ENCODE measurements at places on chromosomes 12 and 14. TPM values are rescaled to one million over a fixed set of nuclear protein-coding genes. Genes with fewer than 3 reads are reported as not detected.

GRCh38 chr12:7005311-7005710, 13.0 kb downstream of the LPCAT3 start:
- no peak for DNase-seq

DNA sequence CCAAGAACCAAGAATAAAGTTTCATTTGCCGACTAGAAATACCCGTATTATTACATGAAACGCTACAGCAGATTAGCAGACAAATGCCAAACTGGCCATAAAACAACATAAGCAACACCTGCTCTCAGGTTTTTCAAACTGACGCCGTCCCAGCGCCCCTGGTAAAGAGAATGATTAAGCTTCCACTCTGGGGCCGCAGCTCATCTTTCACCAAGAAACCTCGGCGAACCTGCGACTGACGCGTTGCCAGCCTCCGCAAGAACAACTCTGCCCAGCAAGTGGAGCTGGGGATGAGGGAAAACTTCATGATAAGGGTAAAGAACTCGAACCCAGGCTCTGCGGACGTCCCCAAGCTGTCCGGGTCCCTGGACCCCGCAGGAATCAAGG, 530 bp downstream of the ARL1 start:
- peak; percentile 69 for DNase-seq

DNA sequence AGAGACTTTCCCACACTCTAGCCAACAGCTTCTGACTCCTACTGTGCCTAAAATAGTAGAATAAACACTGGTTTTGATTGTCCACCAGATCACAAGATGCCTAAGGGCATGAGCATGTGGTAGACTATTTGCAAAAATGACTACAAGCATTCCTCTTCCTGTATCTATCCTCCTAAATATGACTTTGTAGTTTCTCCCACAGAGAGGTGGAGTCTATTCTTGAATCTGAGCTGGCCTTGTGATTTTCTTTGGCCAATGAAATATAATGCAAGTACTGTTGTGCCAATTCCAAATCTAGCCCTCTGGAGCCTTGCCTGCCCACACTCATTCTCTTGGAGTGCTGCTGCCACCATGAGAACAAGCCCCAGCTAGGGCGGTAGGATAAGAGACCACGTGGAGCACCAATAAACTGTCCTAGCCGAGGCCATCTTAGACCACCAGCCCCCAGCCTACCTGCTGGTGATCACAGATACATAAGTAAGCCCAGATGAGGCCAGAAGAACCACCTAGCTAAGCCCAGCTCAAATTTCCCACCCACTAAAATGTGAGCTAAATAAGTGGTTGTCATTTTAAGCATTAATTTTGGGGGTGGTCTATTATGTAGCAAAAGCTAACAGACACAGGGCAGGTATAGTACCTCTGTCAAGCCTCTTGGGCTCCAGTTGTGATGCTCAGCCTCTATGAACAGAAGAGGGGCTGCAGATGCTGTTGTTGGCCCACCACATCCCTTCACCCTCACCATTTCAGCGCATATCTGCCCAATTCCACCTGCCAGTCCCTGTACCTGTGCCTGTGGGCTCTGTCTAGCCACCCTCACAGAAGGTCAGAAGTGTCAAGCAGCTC, 17.9 kb downstream of the ZFP36L1 start:
- DNase-seq = no peak

Gene CCDC38
- 0.31 TPM for total RNA-seq

DNA sequence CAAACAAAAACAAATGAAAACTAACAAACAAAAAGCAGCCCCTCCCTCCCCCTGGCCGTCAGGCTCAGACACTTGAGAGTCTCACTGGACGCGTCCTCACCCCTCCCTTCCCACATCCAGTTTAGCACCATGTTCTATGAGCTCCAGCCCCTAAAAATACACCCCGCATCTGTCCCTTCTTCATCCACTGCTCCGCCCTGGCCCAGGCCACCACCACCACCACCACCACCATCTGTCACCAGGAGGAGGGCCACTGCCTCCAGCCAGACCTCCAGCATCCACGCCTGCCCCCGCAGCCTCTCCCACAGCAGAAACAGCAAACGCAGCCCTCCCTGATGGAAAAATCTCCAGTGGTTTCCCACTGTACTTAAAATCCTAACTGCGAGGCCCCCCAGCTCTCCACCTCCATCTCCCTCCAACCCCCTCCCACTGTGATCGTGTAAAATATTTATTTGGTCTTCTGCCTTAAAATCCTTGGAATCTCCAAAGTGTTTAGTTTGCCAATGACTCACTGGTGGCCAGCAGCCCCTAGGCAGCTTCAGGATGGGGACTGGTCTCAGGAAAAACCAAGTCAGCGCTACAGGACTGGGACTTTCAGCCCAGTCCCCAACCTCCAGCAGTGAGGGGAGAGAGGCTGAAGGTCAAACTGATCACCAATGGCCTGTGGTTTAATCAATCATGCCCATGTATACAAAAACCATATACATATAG, 95.1 kb downstream of the SCARB1 start:
- DNase-seq = no peak

Gene ERBB3
- 58.1 TPM for total RNA-seq

Gene CHST11
- 23.3 TPM for total RNA-seq

GRCh38 chr12:93707836-93708235, 30.7 kb downstream of the CRADD start:
- DNase-seq = no peak

Gene OR6C2
- total RNA-seq = not detected

GRCh38 chr12:56153678-56154065, 1.3 kb downstream of the MYL6B start:
- peak; percentile 41 for DNase-seq

DNA sequence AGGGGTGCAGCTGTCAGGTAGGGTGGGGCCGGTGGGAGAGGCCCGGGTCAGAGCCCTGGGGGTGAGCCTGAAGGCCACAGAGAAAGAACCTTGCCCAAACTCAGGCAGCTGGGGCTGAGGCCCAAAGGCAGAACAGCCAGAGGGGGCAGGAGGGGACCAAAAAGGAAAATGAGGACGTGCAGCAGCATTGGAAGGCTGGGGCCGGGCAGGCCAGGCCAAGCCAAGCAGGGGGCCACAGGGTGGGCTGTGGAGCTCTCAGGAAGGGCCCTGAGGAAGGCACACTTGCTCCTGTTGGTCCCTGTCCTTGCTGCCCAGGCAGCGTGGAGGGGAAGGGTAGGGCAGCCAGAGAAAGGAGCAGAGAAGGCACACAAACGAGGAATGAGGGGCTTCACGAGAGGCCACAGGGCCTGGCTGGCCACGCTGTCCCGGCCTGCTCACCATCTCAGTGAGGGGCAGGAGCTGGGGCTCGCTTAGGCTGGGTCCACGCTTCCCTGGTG, 10.5 kb downstream of the MMP14 start:
- DNase-seq = no peak

GRCh38 chr12:33602515-33602914, 162.9 kb upstream of the SYT10 start:
- no peak for DNase-seq

DNA sequence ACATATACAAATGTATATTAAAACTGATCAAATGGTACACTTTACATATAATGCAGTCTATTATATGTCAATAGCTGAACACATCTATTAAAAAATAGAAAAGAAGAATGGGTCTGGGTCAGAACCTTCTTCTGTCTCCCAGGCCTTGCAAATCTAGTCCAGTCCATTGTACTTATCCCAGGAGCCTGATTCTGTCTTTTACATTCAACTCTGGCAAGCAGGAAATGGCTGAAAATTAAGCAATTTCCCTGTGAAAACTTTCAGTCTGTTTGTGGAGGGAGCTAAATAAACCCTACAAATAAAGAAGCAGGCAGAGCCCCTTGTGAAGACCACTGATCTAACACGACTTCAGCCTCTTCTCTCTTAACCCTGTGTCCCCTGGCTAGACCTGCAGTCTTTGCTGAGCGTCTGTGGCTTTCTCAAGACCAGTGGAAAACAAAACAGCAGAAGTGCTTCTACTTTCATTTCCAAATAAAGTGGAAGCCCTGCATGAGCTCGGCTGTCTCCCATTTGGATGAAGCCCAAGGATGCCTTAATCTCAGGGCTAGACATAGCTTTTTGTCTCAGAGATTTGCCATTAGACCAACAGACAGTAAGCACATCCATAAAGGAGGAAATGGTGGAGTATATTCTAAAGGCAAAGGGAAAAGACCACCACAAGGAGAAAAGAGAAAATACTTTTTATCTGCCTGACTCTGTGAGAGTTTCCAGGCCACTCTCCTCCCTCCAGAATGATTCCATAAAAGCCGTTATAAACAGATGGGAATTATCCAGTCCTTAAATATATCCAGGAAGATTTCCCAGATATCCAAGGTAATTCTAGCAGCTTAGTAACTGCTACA, 48.2 kb downstream of the CRACR2A start:
- DNase-seq = no peak

DNA sequence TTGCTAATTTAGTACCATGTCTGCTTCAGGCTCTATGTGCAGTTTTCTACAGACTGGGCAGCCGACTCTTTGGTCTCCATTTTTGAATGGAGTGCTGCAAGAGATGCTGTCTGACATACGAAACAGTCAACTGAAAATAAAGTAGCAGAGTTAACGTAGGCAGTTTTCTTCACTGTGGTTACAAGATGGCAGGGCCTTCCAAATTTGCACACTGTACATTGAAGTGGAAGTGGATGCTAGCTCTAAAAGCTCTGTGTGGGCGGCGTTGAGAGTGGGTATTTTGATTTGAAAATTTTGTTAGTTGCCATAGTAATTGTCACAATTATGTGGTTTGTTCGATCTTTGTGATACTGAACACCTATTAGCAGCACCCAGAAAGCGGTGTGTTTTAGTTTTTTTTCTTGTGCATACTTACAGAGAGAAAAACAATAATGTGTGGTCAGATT, 154.9 kb upstream of the ATP2B1 start:
- no peak for DNase-seq

GRCh38 chr14:75504411-75504810, 17.9 kb upstream of the BATF start:
- no peak for DNase-seq

GRCh38 chr12:132621657-132622435, 3.3 kb downstream of the P2RX2 start:
- no peak for DNase-seq

DNA sequence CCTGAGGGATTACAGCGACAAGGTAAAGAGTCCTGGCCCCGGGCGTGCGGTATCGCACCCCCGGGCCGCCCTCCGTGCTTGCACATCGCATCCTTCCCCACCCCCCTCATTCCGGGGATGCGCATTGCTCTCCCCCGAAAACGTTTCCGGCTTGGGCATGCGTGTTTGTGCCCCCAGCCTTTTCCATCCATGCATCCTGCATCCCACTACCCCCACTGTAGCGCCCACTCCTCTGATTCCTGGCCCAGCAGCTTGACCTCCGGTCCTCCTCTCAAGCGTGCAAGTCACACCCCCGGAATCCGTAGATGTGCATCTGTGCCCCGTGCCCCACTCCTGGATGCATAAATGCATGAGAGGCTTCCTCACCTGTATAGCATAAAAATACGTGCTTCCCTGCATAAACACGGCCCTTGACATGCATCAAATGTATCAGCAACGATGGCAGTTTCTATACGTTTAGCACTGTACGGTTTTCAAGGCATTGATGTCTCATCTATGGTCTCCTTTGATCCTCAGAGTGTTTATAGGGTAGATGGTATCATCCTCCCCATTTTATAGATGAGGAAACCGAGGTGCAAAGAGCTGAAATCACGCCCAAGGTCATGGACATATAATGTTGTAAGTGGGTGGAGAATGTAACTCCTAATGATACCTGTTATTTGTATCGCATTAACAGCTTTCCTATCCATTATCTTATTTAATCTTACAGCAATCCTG, 484 bp downstream of the RIC8B start:
- DNase-seq = no peak

DNA sequence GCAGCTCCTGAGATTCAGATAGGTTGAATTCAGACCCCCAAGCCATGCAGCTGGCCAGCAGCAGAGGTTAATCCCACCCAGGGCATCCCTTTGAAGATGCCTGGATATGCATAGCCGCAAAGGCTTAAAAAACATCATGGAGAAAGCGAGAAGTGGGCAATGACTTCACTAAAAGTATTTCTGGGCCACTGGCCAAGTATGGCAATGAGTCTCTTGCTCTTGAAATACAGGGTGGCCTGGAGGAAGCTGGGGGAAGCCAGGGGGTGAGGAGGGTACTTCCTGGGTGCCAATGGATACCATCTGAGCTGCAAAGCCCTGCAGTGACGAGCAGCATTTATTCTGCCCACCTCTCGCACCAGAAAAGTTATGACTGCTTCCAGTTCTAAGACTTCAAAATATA, 539.3 kb upstream of the TBX3 start:
- no peak for DNase-seq

Gene HOXC12
- total RNA-seq = not detected

GRCh38 chr12:47397664-47398281, 308.1 kb downstream of the RPAP3 start:
- DNase-seq = no peak

- DNase-seq = no peak
Measured at GRCh38 chr12:75998292-75999063, 33.1 kb downstream of the PHLDA1 start.

Gene KRT73
- not detected for total RNA-seq

- no peak for DNase-seq
Measured at GRCh38 chr14:52046376-52046917, 22.4 kb downstream of the NID2 start.

GRCh38 chr14:89447182-89447944, 30.3 kb upstream of the FOXN3 start:
- no peak for DNase-seq

- no peak for DNase-seq
Measured at GRCh38 chr12:48787791-48788523, 932 bp downstream of the ADCY6 start.

DNA sequence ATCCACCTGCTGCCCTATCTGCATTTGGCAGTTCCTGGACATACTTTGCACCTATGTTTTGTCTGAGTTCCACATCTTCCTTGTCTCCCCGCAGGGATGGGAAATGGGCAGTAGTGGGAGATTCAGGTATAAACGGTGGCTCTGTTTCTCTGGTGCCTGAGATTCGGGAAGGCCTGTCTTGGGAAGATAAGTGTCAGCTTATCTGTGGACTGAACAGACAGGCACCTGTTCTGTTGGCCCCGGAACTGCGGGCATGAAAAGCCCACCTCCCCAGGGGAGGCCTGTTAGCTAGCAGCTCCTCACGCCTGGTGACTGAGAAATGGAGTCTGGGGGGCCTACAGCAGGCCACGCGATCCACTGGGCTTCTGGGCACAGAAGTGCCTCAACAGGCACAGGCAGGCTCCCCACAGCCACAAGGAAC, 5.8 kb downstream of the PHB2 start:
- DNase-seq = no peak

DNA sequence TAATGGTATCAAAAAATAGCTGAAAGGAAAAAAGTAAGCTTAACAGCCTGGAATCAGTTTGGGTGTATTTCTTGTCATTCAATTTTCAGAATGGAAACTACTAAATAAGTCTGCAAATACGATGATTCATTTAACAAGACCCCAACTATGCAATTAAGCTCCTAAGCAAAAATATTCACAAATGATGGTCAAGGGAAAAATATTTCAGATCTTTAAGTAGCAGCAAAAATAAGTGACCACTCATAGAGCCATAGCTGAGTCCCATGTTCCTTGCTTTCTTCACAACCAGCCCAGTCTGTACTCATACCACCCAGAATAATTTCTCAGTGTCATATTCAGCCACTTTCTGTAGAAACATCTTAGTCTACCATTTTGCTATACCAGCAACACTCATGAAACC, 185.4 kb downstream of the PPM1H start:
- no peak for DNase-seq

- peak; percentile 56 for DNase-seq
Measured at GRCh38 chr14:50303744-50304471, 8.1 kb downstream of the L2HGDH start.

Data from kidney (tissue), 22 donors.